ENCODE measurements at places on chromosomes 1 and 21.
A peak's percentile ranks its signal among the peaks of the same experiment; 100 is the strongest.

- no peak for DNase-seq
These were observed 21.9 kb upstream of the RABGGTB start for GRCh38 chr1:75764057-75764655.

GRCh38 chr1:102970496-102971078 is 137.7 kb downstream of the COL11A1 start:
- no peak for DNase-seq

DNA sequence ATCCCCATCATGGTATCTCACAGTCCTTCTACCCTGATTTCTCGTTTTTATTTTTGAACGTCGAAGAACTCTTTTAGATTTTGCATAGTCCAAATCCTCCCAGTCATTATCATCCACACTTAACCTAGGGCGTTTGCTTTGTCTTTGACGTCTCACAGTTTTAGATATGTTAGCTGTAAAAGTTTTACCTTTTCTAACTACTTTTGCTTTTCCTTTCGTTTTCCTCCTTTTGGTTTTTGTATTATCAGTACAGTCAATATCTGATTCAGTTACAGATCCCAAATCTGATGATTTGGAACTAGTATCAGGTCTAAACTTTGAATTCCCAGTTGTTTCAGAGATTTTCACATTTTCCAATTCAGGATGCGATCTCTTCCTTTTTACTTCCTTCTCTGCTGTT is 13.1 kb upstream of the PSMG1 start:
- no peak for DNase-seq

- DNase-seq = peak; percentile 31
These were observed 825 bp downstream of the DCAF8 start for GRCh38 chr1:160261556-160261892.

GRCh38 chr1:36982709-36983108 is 51.6 kb downstream of the GRIK3 start:
- no peak for DNase-seq

- DNase-seq = no peak
These were observed 7.4 kb downstream of the GJC2 start for GRCh38 chr1:228156941-228157728.

- no peak for DNase-seq
These were observed 6.7 kb upstream of the HUNK start for GRCh38 chr21:31866077-31866511.

DNA sequence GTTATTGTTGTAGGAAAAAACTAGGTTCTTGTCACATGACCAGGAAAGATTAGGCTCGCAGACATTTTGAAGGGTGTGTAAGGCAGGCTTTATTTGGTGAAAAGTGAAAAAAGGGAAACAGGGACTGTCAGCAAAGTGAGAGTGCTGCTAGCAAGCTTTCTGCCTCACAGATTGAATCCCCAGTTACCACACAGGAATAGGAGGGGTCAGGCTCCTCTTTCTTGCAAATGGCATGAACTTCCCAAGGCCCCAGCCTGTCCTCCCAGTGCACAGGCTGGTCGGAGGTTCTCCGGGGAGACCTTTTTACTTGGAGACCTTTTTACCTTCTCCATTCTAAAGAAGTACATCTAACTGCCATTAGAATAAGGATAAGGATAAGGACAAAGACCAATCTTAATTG is 42.1 kb downstream of the SYCP1 start:
- no peak for DNase-seq

DNA sequence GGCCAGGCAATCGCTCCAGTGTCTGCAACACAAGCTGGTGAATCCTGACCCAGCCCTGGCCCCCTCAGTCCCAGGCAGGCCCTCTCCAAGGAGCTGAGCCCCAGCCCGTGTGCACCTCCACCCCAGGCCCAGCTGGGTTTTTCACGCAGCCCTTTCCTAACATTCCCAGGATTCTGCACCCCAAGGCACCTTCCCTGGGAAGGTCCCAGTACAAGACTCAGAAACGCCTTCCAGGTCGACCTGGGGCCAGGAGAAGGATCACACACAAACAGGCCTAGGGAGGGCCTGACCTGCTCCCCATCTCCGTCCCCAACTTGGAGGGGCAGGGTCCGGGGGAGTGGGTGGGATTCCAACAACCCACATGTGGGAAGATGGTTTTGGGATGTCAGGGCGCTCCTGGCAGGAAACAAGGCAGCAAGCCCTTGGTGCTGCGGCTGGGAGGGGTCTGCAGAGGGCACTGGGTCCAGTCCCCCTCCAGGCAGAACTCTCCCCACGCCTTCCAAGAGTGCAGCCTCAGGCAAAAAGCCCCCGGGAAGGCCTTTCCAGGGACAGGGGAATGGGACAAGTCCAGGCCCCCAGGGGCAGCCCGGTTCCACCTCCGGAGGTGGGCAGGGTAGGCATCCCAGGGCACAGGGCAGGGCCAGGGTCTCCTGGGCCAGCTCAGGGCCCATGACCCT is 58.3 kb downstream of the KCNAB2 start:
- DNase-seq = no peak

DNA sequence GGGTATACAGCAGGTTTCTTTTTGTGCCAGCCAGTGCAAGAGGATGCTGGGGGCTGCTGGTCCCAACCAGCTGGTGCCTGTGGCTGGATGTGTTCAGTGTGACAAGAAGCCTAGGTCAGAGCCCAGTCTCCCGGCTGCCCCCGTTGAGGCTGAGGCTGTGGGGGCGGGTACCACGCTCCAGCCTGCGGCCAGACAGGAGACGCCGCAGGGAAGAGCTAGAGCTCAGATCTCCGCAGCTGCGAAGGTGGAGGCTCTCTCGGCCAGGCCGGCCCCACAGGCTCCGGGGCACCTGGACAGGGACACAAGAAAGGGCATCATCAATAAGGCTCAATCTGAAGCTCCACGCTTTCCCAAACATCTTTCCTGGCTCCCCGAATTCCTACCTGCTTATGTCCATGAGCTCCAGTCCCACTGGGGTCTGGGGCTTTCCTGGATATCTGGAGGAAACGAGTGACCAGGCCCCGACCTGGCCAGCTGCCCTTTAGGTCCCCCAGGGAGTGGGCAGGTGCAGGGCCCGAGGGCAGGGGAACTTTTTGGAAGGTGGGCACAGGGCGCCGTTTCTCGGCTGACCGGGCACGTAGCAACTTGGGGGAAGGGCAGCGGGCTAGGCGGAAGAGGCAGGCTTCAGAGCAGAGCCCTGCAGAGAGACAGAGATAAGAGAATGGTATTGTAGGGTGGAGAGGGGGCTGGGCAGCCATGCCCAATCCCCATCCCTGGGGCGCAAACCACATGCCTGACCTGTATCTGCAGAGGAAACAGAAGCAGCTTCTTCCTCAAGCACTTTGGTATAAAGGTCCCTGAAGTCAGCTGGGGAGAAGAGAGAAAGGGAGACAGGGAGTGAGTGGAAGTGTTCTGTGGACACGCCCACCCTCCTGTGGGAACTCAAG is 7.4 kb downstream of the ENTREP3 start:
- no peak for DNase-seq

- no peak for DNase-seq
These were observed 452.9 kb upstream of the PRMT6 start for GRCh38 chr1:106603616-106604015.

GRCh38 chr1:208950206-208950605 is 633.3 kb upstream of the CAMK1G start:
- DNase-seq = no peak

DNA sequence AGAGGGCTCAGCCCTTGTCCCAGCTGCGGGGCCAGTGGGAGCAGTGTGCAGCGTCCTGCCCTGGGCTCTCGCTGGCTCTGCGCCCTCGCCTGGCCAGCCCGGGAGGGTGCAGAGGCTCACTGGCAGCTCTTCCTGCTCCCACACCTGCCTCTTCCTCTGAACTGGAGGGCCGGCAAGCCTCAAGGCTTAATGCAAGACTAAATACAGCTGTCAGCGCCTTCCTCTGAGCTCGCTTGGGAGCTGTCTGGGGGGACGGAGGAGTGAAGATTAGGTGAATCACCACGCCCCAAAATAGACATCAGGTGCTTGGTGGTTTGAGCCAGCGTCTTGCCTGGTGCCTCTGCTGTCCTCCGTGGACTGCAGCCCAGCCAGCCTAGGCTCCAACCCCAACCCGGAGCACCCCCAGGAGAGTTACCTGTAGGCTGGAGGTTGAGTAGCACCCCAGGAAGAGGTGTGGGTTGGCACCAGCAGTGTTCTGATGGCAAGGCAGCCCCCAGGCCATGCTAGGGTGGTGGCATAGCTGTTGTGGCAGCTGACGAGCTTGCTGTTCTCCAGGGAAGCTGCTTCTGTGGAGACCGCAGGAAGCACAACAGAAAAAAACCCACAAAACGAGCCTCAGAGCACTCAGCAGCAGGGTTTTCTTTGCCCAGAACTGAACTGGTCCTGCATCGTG is 36.9 kb downstream of the UMODL1 start:
- peak; percentile 50 for DNase-seq

GRCh38 chr1:97524211-97524610 is 396.6 kb downstream of the DPYD start:
- no peak for DNase-seq

GRCh38 chr1:46549697-46550681 is 1.5 kb downstream of the KNCN start:
- DNase-seq = no peak

- DNase-seq = no peak
These were observed 52.3 kb downstream of the ADAMTS5 start for GRCh38 chr21:26914557-26914956.

DNA sequence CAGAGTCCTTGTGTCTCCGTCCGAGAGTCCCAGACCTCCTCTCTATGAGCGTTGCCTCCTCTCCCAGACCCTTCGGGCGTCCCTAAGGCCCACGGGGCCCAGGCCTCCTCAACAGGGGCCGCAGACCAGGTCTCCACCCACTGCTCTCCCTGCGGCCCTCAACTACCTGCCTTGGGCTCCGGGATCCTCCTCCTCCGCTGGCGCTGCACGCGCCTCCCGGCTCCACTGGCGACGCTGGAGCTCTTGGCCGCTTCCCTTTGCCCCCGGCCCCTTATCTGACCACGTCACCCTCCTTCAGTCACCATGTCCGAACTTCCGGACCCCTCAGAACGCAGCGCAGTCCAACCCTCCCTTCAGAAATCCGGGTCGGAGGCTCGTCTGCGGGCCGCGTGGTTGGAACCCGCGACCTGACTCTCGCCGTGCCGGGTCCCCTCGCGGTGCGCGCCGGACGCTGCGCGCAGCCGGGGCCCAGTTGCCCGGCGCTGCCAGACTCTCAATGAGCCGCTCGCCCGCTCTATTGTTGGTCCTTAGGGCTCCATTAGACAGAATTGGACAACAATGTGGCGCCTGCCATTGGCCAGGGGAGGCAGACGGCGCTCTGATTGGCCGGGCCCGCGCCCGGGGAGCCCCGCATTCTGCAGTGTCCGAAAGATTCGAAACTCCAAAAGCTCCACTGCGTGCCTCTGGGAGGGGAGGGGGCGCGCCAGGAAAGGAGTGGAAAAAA is at the start of gene DMRTA2:
Gene DMRTA2, minus strand, starts transcription at position 498 of the 724 bp plus-strand sequence. CDS start 1,907 bp downstream, outside the sequence.
- no peak for DNase-seq

DNA sequence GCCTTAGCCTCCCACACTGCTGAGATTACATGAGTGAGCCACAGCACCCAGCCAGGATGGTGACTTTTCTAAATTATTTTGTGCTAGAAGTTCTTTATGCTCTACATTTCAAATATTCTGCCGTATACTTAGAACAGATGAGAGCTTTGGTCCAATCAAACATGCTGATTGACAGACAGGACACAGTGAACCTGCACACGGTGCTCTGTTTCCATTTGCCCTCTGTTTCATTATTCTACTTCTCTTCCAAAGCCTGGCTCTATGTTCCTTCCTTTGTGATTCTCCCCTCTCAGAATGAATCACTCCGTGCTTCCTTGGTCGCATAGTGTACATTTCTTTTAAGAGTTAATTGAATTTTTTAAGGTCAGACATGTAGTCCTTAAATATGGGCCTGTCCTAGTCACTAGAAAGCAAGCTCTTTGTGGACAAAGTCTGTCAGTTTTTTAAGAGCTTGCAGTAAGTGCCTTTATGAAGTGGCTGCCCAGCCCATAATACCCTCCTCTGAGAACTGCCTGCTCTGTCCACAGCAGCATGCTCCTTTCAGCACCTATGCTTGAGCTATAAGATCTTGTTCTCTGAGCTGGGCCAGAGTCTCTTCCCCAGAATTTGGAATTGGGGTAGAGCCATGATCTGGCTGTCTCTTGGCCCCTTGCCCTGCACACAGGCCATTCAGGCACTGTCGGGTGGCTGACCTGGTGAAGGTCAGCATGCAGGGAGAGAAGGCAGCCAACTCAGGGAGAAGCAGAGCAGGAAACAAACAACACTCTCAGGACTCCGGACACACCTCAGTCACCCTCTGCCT is 66.8 kb upstream of the SLC44A3 start:
- no peak for DNase-seq

GRCh38 chr1:154154534-154155191 is at the start of gene NUP210L:
TSS of gene NUP210L (minus strand) at chr1:154155073.
- DNase-seq = no peak

- DNase-seq = peak; percentile 19
These were observed 31.3 kb upstream of the JUN start for GRCh38 chr1:58815069-58815685.

- DNase-seq = no peak
These were observed at the start of gene ADORA1 for GRCh38 chr1:203127666-203128430. TSS of gene ADORA1 (plus strand) at chr1:203127726. CDS start at chr1:203128842, 1,116 bp downstream.

DNA sequence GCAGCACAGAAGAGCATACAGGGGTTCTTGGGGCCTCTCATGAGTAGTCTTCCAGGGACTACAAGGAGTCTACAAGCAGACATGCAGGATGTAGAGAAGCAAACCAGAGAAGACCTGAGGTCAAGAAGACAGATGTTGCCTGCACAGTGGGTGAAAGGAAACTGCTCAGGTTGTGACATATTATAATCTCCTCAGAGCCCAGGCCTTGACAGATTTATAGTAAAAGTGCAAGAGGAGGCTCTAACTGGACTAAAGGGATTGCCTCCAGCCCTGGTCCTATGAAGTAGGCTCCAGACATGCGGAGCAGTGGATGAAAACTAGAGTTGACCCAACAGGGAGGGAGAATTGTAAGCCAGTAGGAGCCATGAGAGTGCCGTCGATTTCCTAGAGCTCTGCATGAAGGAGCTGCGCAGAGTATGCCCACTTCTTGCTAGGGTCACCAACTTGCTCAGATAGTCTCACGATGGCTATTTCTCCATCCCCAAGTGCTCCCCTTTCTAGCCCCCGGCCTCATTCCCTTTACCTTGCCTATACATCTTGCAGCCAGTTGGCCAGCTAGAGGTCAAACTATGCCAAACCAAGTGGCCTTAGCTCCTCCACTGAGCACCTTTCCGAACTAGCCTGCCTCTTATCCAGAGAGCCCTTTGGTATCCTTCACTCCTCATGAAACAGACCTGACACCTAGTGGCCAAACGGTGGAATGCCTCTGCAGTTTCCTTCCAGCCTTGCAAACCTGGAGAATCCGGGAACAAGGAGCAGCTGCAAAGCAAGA is 36.2 kb upstream of the IPO9 start:
- DNase-seq = no peak

- no peak for DNase-seq
These were observed 338.5 kb downstream of the KCTD3 start for GRCh38 chr1:215905493-215906115.

- no peak for DNase-seq
These were observed 91.6 kb downstream of the RGL1 start for GRCh38 chr1:183896466-183897048.

DNA sequence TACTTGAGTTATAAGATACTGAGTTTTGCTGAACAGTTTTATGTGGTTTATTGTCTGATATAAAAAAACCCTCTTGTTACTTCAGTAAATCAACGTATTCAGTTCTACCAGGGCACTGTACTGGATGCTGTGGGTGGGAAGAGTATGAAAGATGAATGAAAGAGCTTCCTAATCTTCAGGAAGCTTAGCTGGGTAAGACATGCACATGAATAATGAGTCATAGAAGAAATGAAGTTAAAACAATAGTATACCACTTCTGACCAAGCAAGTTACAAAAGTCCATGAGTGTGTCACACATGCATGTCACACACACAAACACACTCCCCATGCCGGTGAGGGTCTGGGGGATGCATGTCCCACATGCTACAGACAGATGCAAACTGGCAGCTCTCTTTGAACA is 105.9 kb downstream of the SIPA1L2 start:
- no peak for DNase-seq

GRCh38 chr1:24688621-24689195 is 45.6 kb downstream of the SRRM1 start:
- peak; percentile 36 for DNase-seq

Data from stimulated activated CD4-positive, alpha-beta T cell treated with anti-CD3 and anti-CD28 coated beads, Interleukin-15, amount 100 ng/mL, for 1 hour (primary cell).